Activated CD4-positive, alpha-beta T cell treated with anti-CD3 and anti-CD28 coated beads, Interleukin-10, Interleukin-2, amounts not matched to agents 100 ng/mL and 50 ng/mL, durations not matched to agents 16 hours and 8 hours (primary cell): ENCODE measurements at places on chromosomes 13 and 19.

- DNase-seq, result no peak
These were observed 145.0 kb downstream of the SLITRK6 start for GRCh38 chr13:85654227-85654626.

DNA sequence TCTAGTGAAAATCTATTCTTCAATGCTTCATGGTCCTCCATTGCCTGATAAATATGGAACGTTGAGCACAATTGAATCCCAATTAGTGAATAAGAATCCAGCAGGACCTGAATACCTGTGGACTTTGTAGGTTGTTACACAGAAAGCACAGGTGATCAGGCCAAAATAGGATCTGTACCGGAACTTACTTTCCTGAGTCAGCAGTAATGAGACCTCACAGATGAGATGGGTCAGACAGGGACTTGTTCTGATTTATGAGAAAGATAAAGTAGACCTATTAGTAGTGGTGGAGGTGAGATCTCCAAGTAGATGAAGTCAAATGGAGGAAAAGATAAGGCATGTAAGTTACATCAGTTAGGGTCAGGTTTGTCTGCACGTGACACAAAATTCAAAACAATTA is 351.1 kb downstream of the MTUS2 start:
- DNase-seq, result no peak

DNA sequence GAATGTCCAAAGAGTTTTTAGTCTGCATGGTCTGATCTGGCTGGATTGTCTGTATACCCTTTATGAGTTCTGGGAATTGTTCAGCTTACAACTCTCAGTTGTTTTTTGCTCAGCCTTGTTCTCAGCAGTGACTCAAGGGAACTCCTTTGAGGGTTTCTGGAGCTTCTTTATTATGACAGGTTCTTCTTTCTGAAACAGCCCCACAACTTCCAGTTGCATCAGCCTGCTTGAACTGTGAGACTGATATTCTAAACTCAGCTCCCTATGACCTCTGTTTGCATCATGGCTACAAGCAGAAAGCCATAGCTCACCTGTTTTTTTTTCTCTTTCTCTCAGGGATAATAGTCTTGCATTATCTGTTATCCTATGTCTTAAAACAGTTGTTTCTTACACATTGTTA is 85.0 kb downstream of the TDRD3 start:
- peak; percentile 8 for DNase-seq

DNA sequence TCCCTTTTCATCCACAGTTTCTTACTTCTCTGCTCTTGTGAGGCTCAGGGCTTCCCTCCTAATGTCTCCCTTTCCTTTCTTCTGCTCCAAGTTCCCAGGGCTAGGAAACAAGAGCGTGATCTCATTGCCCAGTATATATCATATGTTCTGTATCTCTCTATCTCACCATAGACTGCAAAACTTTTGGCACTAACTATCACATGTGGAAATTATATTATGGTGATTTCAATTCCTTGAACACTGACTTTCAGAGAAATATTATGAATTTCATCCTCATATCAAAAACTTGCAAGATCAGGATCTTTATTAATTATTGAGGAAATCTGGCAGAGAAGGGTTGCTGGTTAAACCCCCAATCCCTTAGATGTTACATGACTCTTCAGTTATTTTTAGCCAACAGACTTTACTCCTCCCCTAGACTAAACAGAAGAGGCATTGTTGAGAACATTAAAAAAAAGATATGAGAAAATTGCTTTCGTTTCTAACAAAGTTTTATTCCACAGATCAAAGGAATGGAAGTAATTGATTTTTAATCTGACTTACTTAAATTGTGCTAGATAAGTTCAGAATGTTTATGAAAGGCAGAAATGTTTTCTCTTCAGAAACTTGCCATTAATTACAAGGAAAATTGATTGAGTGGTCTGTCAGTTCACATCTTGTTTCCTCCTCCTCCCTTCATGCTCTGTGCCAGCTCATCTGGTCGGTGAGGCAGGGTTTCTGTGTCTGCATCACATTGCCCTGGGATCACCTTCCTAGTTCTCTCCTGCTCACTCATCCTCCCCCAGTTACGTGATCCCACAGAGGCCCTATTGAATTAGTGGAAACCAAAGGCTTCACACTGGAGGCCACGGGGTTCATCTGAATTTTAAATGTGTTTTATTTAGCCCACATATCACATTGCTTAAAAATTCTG is 378.5 kb downstream of the LMO7 start:
- no peak for DNase-seq

DNA sequence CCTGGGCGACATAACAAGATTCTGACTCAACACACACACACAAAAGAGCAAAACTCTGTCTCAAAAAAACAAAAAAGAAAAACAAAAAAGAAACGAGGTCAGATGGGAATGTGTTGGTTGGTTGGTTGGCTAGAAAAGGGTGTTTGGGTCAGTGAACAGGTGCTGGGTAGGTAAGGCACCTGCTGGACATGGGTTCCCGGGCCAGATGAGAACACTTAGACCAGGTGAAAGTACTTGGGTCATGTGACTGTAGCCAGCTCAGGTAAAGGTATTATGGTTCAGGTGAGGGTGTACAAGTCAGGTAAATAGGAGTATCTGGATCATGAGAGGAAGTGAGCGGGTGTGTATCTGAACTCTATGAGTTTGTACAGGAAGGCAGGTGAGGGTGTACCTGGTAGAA is 14.5 kb upstream of the ZNF414 start:
- no peak for DNase-seq
